ENCODE measurements at places on chromosomes 16 and 17.

- no peak for DNase-seq
These were observed 488.2 kb downstream of the RBFOX1 start for GRCh38 chr16:7820816-7821215.

DNA sequence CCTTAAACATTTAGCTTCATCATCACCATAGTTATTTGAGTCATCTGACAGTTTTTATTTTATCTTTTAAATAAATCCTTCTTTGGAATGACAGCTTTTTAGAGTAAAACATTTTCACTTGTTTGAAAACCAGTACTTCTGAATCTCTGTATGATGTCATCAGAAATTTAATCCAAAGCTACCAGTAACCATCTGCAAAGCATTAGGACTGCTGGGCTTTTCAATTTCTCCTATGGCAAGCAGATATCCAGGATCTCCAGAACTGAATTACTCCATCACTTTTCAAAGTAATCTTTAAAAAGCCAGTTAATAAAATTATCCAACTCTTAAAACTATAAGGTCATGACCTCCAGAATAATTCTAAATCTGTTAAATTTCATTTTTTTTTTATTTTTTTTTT lies 51.5 kb downstream of the CHCT1 start:
- no peak for DNase-seq

DNA sequence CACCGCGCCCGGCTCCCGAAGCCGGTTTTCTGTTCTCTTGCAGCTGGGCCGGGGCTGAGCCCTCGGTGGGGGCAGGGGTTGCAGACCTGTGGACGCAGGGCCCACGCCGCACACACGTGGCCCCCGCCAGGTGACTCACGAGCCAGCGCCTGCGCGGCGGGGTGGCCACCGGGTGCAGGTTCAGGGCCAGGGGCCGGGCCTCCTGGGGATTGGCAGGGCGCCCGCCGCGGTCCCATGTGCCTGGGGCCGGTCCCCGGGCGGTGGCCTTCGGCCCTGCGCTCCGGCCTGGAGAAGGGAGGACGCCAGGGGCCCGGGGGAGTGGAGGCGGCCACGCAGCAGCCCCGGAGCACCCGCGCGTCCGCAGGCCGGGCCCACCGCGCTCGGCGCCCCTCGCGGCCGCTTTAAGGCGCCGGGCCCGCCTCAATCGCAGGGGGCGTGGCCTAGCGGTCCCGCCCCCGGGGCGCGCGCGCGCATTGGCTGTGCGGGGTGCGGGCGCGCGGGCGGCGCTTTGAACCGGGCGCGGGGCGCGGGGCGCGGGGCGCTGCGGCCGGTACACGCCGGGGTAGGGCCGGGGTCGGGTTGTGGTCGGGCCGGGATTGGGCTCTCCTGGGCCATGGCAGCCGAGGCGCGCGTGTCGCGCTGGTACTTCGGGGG lies at the start of gene SLC25A10:
TSS of gene SLC25A10 (plus strand) at position 471 of the 654 bp plus-strand sequence. CDS start at position 614, 143 bp downstream.
- peak; percentile 79 for DNase-seq

DNA sequence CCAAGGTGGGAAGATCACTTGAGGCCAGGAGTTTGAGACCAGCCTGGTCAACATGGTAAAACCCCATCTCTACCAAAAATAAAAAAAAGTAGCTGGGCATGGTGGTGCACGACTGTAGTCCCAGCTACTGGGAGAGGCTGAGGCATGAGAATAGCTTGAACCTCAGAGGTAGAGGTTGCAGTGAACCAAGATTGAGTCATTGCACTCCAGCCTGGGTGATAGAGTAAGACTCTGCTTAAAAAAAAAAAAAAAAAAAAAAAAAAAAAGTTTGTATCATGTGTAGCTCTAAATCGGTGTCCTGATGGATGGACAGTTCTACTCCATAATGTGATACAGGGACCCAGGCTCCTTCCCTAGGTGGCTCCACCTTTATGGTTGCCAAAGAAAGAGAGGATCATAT lies 497.1 kb upstream of the RBFOX1 start:
- DNase-seq = no peak

DNA sequence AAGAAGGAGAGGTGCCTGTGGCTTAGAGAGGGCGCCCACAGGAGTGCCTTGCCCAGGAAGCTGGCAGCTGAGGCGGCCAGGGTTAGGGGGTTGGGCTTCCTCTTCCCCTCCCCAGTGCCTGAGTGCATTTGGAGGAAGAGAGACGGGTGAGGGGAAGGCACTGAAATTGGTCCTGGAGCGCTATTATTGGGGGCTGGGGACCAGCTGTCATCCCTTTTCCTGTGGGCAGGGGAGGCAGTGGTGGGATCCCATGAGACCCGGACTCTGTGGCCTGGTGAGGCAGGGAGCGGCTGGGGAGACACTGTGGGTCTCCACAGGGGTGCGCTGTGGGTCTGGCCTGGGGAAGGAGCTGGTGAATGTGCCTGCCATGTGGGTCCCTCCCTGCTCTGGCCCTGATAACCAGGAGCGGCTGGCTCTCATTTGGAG lies 259.7 kb downstream of the SEC14L1 start:
- peak; percentile 75 for DNase-seq

- DNase-seq = no peak
These were observed 1.4 kb upstream of the ORAI3 start for GRCh38 chr16:30947541-30947858.

GRCh38 chr17:82101301-82101715 lies 3.3 kb upstream of the FASN start:
- no peak for DNase-seq

DNA sequence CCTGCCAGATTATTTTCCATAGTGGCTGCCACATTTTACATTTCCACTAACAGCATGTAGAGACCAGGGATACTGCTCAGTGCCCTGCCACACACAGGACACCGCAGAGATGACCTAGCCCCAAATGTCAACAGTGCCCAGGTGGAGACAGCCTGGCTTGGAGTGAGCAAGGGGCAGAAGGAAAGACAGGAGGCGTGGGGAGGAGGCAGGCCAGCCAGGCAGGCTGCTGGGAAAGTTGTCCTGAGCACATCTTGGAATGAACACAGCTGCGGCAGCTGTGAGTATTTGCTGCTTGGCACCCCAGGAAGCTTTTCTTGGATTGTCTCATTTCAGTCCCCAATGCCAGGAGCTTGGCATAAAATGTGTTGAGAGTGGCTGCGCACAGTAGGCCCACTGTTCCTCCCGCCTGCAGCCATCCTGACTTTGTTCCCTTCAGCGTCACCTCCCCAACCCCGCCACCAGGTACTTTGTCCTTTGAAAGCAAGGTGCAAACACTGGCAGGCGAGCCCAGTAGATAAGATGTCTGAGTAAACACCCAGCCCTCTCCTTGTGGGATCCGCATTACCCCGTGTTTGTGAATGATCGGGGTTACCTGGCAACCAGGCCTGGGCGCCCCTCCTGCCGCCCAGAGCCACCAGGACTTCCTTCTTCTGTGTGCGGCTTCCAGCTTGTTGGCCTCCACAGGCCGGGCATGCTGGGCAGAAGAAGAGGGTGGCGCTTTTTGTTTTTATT lies 114.0 kb downstream of the CMIP start:
- DNase-seq = no peak

GRCh38 chr17:21376081-21376758 lies at the start of gene KCNJ12:
TSS of gene KCNJ12 (plus strand) at chr17:21376357. CDS start at chr17:21415343, 38,986 bp downstream.
- DNase-seq = no peak

DNA sequence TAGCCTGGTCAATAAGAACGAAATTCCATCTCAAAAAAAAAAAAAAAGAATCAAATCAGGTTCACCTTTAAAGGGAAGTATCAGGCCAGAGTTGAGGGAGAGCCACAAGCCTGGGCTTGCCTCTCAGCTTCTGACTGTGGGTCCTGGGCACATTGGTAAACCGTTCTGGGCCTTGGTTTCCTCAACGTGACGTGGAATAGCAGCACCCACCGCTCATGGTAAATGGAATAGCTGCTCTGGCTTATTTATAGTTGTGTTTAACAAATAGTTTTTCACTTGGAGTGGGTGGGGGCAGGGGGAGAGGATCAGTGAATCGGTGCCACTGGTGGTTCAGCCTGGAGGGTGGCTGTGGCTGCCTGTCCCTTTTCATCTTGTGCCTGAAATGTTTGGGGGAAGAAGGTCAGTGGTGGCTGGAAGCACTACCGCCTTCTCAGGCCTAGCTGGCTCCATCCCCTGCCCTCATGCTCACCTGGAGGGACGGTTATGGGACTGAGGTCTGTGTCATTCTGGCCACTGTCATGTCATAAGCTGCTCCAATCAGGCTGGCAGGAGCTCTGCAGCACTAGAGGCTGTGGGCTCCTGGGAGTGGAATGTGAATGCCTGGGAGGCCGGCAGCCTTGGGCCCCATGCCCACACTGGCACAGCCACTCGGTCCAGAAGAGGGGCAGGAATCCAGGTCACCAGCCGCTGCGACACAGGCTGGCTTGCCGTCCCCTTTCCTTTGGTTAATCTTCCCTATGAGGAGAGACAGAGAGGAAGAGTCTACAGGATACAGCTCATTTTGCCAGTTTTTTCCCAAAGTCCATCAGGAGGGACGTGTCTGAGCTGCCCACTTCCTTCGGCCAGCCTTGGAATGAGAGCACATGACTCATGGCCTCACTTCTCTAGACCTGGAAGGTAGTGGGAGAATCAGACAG lies 27.0 kb downstream of the CCR7 start:
- DNase-seq = no peak

DNA sequence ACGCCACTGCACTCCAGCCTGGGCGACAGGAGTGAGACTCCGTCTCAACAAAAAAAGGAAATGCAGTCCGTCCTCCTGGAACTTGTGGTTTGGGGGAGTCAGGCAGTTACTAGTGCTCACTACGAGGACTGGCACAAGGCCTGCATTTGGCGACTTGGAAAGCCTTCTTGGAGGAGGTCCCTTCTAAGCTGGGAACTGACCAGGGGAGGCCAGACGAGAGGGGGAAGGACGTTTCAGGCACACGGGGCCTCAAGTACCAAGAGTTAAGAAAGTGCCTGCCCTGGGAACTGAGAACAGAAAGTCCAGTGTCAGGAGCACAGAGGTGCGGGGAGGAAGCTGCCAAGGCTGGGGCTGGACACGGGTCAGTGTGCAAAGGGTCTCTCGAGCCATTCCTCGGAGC lies 89.9 kb downstream of the ABR start:
- DNase-seq = no peak

DNA sequence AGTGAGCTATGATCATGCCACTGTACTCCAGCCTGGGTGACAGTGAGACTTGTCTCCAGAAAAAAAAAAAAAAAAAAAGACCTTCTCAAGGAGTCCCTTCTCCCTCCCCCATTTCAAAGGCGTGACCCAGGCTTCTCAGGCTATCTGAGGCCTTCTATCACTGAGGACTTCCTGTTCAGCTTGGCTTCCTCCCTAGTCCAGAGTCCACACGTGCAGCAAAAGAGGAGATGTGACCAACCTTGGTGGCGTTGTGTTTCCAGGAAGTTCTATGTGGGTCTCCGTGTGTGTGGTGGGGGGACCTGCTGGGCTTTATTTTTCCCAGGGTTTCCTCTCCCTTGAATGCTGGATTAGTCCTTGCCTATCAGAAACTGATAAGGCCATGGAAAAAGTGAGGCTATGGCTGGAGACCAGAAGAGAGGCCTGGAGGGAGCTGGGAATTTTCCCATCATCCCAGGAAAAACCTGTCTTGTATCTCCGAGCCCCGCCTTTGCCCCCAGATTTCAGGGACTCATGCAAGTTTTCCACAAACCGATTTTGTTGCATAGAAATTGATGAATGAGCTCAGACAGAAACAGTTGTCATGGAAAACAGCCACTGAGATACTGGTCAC lies 148.1 kb downstream of the SALL1 start:
- no peak for DNase-seq

Measured in stimulated activated CD4-positive, alpha-beta T cell treated with anti-CD3 and anti-CD28 coated beads, Interleukin-12 subunit alpha, Interleukin-12 subunit beta, amount 100 ng/mL, for 24 hours (primary cell).